ENCODE measurements at places on chromosomes 11 and 22.

DNA sequence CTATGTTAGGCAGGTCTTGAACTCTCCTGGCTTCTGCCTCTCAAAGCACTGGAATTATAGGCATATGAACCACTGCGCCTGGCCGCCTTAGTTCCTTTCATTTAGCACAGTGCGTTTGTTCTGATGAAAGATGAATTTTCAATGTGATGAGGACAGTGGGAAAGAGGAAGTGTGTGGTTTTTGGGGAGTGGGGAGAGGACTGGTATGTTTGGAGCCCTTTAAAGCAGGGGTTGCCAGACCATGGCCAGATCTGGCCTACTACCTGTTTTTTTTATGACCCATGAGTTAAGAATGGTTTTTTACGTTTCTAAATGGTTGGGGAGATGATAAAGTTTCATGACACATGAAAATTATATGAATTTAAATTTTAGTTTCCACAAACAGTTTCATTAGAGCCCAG is 12.5 kb downstream of the ATXN10 start:
- DNase-seq, result no peak

- no peak for DNase-seq
These were observed 541.7 kb downstream of the NTM start for GRCh38 chr11:131912134-131912533.

GRCh38 chr11:19320827-19321226 is 80.1 kb upstream of the E2F8 start:
- DNase-seq, result no peak

DNA sequence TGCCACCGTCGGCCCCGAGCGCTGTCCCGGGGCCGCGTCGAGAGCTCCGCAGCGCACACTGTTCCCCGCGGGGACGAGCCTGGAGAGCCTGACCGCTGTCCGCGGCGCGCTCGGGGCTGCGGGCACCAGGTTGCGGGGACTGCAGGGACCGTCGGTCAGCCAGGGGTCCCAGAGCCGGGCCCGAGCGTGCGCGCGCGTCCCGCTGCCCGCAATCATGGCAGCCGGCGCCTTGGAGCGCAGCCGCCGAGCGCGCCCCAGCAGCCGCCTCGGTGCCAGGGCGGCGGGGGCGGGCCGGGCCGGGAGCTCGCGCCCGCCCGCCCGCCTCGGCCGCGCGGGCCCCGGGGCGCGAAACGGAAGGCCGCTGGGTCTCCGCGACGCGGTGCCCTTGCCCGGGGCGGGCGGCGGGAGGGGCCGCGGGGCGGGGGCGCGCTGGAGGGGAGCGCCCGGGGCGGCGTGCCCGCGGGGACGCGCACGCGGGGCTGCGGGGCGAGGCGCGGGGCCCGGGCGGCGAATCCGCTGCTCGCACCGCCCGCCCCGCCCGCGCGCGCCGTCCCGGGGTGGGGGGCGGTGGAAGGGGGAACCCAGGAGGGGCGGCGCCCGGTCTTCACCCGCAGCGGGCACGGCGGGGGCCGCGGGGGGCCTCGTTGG is 79.4 kb upstream of the PPARA start:
- DNase-seq, result no peak

GRCh38 chr22:35393116-35394010 is 6.6 kb upstream of the MCM5 start:
- no peak for DNase-seq

DNA sequence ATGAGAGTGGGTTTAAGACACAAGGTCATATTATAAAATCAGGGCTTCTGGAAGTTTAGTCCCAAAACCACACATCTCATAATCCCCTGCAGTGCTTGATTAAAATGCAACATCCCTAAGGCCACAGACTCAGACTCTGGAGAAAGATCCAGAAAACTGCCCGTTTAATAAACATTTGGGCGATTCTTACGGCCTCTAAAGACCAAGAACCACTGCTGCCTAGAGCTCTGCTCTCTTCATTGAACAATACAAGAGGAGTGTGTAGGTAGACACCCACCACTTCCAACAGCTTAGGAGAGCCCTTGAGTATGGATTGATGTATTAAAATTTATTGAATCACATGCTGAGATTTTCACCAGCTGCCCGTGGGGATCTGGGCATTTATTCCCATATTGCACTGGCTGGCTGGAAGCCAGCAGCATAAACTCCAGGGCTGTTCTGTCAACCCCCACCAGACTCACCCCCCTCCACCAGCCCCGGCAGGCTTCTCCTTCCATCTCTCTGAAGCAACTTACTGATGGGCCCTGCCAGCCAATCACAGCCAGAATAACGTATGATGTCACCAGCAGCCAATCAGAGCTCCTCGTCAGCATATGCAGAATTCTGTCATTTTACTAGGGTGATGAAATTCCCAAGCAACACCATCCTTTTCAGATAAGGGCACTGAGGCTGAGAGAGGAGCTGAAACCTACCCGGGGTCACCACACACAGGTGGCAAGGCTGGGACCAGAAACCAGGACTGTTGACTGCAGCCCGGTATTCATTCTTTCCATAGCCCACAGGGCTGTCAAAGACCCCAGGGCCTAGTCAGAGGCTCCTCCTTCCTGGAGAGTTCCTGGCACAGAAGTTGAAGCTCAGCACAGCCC is 749 bp upstream of the BEST1 start:
- no peak for DNase-seq

GRCh38 chr11:45110562-45110961 is 35.9 kb upstream of the PRDM11 start:
- DNase-seq, result peak; percentile 19

GRCh38 chr22:41822317-41823057 is 10.4 kb upstream of the SREBF2 start:
- DNase-seq, result no peak

DNA sequence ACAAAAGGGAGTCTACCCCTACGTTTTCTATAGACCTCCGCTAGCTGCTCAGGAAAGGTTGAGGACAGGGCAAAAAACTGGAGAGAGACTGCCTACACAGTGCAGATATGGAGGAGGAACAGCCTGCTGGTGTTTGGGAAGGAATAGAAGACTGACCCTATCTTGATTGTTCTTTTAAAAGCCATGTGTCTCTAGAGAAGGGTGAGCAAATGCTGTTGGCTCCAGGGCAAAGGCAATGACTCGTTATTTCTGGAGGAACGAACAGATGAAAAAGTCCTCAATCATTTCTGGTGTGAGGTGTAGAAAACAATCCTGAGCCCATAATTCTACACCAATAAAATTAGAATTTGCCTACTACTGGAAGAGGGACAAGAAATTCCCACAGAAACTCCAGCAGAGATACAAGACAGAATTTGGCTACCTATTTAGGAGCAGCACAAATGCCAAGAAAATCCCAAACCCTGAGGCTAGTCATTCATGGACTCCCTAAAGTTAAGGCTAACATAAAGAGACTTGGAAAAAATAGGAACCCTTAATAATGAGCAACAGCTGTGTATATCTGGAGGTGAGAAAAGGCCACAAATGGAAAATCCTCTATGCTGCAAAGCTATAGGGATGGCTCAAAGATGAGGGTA is 1206.3 kb upstream of the CNTN5 start:
- DNase-seq, result no peak

GRCh38 chr11:69134957-69135356 is 20.8 kb upstream of the SMIM38 start:
- no peak for DNase-seq

DNA sequence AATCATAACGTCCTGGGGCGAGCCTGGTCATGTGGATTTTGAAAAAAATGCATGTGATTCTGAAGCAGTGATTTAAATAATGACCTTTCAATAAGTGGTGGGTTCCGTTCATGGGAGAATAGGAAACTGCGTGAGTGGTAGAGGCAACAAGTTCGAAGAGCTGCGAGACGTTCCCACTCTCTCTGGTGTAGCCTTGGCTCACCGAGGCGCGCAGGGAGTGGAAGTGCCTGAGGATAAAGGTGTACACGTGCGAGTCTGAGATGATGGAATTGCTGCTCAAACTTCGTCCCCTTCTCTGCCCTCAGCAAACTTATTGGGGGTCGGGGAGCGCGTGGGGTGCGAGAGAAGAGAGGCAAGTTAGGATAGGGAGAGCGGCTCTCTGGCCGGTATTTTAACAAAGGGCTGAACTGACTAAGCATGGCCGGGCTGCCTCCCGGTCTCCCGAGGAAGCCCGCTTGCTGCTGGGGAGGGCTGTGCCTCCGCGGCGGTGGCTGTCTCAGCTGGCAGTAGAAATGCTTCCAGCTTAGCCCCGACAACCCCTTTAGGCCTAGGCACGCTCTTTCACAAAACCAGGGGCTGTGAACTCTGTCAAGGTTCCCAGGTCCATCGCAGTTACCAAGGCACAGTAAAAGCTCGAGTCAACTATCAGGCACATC is 875 bp upstream of the STT3A start:
- DNase-seq, result peak; percentile 53

DNA sequence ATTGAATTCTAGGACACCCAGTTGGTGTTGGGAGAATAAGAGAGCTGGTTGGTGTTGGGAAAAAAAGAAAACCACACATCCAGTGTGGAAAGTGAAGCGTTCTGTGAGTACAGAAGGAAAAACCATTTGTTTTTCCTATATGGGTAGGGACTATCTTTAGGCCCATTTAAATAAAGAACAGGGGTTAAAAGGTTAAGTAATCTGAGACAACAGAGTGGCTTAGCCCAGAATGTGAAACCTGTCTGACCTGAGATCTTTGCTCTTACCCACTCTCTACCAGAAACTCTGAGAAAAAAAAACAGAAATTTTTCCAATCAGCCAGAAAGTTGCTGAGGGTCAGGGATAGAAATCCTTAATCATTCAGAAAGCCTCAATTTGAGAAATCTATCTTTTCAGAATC is 59.8 kb upstream of the LRRC55 start:
- DNase-seq, result no peak

DNA sequence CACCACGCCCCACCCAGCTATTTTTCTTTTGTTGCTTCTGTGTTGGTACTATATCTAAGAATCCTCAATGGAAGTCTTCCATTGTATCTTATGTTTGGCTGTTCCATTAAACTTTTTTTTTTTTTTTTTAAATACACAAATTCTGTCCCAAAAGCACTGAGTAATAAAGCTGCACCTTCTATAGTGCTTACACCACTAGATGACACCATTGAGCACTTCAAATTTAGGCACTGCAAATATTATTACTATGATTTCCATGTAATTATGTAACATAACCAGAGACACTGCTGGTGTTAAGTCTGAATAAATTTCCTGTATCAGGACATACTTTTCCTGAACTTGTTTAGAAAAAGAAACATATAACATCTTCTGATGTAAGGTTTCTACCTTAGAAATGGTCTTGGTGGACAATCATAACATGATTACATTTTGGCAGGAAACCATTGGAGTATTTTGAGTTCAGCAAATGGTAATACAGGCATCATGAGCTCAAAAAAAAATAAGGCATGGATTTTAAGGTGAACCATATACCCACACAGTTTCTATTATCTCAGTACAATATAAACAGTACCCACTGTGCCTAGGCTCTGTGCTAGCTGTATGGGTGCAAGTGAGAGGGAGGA is 110.5 kb downstream of the ATG16L2 start:
- no peak for DNase-seq

DNA sequence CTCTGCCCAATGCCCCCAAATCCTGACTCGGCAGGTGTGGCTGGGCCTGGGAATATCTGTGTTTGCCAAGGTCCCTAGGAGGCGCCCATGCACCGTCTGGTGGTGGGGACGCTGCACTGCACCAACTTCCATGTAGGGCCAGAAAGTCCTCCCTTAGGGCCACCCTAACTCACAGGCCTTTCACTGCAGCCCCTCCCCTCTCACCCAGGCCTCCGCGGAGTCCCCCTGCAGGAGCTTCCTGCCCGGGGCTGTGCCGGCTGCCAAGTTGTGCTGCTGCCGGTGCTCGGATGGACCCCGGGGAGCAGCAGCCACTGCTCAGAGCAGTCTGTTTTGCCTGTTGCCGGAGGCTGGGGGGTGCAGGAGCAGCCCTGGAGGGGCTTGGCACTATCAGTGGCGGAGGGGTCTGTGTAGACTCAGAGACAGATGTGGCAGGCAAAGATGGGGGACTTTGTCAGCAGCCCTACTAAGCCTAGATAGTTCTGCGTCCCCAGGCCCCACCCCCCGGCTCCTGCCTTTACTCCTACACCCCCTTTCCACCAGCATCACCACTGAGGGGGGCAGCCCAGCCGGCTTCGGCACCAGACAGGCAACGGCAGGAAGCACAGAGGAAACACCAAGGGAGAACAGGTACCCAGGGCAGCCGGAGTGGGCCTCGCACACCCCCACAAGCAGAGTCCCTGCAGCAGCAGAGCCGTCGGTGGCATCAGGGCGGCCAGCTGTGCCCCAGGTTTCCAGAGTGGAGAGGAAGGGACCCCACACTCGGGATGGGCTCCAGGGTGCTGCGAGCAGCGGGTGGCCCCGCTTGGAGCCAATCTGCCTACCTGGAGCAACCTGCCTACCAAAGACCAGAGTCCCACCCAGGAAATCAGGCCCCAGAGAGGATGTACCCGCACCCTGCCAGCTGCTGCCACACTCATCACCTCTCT is 124.3 kb downstream of the TRIM29 start:
- no peak for DNase-seq

GRCh38 chr11:114253771-114254170 is 42.4 kb upstream of the NNMT start:
- DNase-seq, result no peak

GRCh38 chr11:41497974-41498373 is 38.5 kb upstream of the LRRC4C start:
- no peak for DNase-seq

DNA sequence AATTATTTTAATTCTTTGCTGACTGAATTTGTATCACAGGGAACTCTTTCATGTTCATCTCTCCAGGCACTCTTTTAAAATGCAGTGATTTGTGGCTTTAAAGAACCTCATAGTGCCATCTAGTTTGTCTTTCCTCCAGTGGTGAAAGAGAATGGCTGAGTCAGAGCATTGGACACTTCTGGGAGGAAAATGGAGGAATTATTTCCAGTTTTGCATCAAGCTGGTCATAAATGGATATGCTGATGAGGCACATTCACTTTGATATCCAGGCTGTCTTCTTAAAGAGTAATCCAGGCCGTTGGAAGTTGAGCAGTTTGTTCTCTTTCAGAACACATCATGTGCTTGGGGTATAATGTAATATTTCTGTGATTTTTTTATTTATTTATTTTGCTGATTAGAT is 273.7 kb downstream of the DDX10 start:
- no peak for DNase-seq

DNA sequence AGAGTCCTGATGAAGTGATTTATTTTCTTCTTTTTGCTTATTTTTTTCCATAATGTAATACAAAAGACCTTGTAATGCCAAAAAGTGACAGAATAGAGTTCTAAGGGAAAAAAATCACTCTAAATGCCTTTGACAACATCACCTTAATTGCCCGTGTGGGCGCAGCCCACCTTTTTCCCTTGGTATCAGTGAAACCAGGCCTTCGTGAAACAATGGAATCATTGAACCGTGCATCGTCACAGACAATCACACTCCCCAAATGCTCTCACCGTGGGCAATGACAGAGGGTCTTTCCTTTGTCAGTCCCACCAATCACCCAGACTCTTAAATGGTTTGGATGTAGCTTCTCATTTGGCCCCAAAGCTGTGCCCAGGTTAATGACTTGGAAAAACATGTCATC is 9.6 kb upstream of the SLC6A5 start:
- no peak for DNase-seq

- no peak for DNase-seq
These were observed 115.4 kb downstream of the C11orf58 start for GRCh38 chr11:16853859-16854258.

All from T1000 (cell line).